Hematopoietic multipotent progenitor cell treated with erythropoietin and hydrocortisone succinate and interleukin-3 and kit ligand, for 6 days (in vitro differentiated cells): ENCODE measurements at places on chromosomes 2 and 18.

DNA sequence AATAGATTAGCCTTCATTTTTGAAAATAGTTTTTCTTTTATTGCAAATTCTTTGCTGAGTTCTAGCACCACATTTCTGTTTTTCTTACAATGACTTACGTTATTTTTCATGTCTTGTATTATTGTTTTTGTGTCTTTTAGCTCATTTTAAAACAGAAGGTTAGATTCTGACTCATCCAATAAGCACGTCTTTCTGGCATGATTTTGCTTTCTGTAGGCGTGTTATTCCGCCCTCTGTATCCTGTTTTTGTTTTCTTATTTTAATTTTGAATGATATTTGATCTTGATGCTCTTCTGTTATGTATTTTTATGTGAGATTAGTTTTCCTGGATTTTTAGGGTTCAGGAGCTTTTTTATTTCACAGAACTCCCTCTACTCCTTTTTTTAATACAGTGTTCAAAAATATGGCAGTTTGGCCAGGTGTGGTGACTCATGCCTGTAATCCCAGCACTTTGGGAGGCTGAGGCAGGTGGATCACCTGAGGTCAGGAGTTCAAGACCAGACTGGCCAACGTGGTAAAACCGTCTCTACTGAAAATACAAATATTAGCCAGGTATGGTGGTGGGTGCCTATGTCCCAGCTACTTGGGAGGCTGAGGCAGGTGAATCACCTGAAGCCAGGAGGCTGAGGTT lies 145.0 kb downstream of the CLIP4 start:
- DNase-seq = no peak

DNA sequence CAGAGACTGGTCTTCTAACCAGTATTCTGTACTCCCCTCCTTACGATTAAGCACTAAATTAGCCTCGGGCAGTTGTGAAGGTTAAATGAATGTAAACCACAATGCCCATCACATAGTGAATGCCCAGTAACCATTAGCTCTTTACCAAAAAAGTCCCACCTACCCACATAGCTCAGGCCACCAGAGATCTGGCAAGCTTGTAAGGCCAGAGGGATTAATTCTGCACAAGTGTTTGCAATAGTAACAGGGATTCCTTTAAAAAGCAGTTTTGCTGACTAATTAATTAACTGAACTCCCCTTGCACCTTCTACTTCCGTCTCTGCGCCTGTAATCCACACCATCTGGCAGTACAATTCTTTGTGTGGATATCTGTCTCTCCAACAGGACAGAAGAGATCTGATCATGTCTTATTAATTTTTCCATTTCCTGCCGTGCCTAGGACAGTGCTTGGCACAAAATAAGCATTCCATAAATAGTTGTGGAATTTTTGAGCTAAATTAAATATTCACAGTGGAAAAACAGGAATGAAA lies 36.2 kb upstream of the IGFBP2 start:
- DNase-seq = no peak

DNA sequence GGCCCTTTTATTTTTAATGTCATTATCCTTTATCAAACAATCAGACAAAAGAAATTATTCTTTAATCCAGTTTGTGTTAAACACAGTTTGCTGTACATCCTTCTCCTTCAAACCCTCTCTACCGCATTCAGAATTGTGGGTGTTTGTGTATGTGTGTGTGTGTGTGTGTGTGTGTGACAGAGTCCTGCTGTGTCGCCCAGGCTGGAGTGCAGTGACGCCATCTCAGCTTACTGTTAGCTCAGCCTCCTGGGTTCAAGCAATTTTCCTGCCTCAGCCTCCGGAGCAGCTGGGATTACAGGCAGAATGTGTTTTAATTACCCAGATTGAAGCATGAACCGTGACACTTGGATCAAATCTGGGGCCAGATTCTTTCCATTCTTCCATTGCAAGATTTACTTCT lies 723.7 kb downstream of the DCDC2C start:
- DNase-seq = no peak

DNA sequence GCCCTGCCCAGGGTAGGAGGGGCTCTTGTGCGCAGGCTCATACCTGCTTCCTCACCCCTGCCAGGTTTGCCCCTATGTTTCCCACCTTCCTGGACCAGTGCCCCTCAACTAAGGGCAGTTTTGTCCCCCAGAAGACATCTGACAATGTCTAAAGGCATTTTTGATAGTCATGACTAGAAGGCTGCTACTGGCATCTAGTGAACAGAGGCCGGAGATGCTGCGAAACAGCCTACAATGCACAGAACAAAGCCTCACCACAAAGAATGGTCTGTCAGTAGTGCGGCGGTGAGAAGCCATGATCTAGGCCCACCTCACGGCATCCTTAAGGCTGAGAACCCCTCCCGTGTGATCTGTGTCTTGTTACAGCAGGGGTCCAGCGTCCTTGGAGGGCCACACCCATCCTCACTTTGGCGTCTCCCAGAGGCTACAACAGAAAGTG lies 96.0 kb downstream of the TMEM17 start:
- DNase-seq = peak; percentile 62

DNA sequence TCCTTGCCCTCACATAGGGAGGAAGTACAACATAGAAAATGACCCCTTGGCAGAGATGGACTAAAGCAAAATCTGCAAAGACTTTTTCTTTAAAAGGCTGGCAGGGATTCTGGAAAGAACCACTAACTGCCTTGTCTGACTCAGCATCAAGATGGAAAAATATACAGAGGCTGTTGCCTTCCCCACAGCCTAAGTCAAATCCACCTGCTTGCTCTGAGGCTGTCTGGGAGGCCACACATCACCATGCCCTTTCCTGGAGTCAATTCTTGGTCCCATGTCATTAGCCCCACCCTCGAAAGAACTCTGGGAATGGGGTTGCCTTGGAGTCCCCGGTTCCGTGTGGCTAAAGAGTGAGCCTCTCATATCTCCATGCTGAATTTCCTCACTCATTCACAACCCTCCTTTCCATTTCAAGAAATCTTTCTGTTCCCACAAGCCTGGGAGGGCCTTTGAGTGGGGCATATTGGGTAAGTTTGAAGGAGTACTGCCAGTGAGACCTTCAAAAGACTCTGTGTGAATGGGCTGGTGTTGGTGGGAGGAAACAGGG lies 39.4 kb downstream of the BMP10 start:
- DNase-seq = no peak

DNA sequence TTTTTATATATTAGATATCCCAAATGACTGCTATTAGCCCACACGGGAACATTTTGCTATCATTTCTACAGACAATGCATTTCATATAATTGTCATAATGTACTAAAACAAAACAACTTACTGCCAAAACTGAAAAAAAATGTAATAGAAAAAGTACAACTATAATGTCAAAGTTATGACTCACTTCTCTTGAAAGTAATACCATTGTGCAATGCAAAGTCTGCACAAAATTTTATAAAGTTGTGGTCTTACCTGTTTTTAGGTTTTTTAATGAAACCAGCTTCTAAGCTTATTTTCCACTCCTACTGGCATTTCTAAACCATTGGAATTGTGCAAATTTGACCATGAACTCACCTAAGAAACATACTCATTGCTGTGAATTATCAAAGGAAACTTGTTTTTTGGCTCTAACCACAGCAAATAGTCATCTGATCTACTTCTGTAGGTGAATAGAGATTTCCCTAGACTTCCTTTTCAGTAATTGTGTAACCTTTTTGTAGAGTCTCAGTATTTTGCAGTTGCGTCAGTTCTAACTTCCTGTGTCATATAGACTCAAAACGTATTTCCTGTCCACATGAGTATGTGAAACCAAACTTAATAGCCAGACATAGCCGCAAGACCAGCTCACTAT lies 31.9 kb upstream of the TFPI start:
- DNase-seq = peak; percentile 61

- DNase-seq = no peak
Observed at GRCh38 chr2:134098321-134098720, 155.6 kb upstream of the MGAT5 start.

DNA sequence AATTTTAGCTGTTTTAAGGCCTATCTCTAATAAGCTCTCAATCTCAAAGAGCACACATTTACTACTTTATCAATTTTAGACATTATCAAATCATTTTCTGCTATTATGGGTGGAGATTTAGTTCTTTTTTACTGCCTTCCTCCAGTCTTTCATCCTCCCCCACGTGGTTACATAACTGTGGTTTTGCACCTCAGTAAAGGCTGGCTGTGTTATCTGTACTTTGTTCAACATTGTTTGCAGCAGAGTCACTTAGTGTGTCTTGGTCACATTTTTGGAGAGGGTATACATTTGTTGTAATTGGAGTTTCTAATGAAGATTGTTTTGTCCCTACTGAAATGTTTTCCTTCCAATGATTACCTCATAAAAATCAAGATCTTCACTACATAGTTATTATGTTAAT lies 549.6 kb upstream of the CELF4 start:
- peak; percentile 10 for DNase-seq

- no peak for DNase-seq
Observed at GRCh38 chr18:23746851-23747250, 57.6 kb downstream of the LAMA3 start.

DNA sequence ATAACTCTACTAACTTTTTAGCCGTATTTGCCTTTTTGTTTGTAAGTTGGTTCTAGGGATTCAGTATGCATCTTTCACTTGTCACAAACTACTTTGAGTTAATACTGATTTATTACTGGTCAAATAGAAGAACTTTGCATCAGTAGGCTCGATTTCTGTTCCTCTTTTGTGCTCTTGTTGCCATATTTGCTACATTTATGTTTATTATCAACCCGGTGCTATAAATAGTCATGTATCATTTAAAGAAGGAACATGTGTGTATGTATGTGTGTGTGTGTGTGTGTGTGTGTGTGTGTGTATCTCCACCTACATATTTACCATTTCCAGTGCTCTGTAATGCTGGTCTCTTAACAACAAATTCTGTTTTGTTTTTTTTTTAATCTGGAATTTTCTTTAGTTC lies 79.6 kb upstream of the B3GNT7 start:
- no peak for DNase-seq

GRCh38 chr2:228624733-228625132 lies 443.2 kb upstream of the SPHKAP start:
- no peak for DNase-seq

- DNase-seq = no peak
Observed at GRCh38 chr2:120776649-120777048, 41.0 kb downstream of the GLI2 start.

- DNase-seq = no peak
Observed at GRCh38 chr2:22557406-22557805, 827.6 kb upstream of the KLHL29 start.

DNA sequence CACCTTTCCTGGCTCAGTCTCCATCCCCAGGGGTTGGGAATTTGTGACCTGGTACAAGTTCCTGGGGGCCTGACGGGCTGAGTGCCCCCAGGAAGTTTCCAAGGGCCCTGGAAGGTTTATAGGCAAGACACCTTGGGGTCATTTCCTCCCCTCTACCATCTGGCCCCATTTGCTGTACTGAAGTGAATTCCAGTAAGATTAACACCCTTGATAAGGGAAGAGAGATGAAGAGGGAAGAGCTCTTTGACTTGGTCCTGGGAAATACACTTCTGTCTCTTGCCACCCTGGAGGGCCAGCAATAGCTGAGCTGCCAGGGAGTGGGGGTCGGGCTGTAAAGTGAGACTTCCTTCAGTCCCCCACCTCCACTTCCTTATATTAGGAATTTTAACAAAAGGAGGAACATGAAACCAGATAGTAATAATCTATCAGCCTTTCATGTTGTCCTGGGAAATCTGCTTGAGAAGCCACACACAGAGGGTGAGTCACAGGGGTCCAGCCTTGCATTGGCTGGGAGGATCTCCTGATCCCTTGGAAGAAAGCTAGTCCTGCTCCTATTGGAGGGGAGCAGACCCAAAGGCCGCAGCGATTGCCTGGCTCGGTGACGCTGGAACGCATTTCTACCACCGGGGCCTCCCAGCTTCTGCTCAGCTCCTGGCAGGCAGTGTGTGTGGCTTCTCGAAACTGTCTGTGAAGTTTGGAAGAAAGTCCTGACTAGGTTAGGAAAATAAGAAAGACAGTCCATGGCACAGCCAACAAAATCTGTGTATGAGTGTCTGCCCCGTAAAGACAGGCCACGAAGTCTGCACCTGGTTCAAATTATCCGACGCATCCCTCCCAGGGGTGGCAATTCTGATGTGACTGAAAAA lies 87.3 kb downstream of the ACAA2 start:
- no peak for DNase-seq

DNA sequence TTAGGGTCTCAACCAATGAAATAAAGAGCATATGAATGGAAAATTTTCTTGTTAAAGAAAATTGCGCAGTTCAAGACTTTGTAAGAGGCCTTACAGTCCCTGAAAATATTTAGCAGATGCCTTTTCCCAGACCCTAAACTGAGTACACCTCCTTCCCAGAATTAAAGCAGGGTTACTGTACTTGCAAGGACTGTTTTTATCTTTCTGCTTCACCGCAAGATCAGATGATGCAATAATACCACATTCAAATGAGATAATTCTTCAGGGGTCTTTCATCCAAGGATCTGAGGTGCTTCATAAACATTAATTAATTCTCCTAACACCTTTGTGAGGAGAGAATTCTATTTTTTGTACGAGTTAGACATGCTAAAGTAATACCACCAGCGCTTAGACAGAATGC lies 1071.8 kb upstream of the PIK3C3 start:
- no peak for DNase-seq

- DNase-seq = no peak
Observed at GRCh38 chr2:229392196-229392595, 121.1 kb upstream of the PID1 start.

DNA sequence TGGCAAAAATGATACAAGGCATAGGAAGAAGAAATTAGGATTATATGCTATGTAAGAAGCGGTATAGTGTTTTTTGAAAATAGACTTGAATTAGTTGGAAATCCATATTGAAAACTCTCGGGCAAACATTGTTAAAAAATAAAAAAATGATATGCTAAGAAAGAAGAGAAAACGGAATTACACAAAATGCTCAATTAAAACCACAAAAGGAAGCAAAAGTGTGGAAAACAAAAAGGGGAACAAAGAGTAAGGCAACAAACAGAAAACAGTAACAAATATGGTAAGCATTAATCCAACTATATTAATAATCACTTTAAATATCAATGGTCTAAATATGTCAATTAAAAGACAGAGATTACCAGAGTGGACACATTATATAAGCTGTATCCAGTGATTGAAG lies 58.4 kb downstream of the TXNL1 start:
- no peak for DNase-seq

DNA sequence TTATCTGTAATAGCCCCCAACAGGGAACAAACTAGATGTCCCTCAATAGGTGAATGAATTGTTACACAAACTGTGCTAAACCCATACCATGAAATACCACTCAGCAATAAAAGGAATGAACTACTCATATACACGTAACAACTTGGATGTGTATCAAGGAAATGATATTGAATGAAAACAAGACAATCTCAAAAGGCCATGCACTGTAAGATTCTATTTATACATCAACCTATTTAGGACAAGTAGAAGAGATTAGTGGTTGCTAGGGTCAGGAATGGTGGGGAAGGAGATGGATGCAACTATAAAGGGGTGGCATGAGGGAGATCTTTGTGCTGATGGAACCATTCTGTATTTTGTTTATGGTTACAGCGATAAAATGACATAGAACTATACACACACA lies 47.1 kb downstream of the KANSL3 start:
- DNase-seq = no peak

DNA sequence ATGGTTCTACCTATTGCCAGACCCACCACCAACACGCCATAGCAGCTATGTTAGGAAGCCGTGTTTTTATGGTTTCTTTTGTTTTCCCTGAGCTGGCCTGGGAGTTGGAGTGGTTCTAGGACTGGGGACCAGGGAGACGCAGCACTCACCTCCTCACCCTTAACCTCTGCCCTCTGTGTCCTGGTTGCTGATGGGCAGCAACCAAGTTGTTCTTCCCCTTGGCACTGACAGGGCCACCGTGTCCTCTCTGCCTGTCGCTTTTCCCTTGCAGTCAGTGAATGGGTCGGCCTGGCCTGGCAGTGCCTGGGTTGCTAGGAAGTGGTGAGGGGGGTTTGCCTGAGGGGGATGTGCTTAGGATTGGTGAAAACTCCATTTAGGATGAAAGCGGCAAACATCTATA lies 197.1 kb upstream of the GATA6 start:
- DNase-seq = no peak
